ENCODE measurements at places on chromosomes 3 and 15. TPM values are rescaled to one million over a fixed set of nuclear protein-coding genes. Genes with fewer than 3 reads are reported as not detected.
A peak's percentile ranks its signal among the peaks of the same experiment; 100 is the strongest.

DNA sequence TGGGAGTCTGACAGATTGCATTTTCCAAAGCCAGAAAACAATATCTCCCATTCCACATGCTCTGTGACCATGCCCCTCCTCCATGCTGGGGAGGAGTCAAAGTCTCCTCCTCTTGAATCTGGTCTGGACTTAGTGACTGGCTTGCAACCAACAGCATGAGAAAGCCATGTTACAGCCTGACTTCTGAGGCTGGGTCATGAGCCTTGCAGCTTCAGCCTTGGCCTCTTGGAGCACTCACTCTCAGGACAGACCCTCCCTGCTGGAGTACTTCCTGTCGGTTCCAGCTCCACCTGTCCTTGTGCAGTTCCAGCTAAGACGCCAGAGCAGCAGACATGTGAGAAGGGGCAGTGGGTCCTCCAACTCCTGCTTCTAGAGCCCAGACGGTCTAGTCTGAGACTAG is 49.7 kb upstream of the RBSN start:
- no peaks in the 10 kb centered on the region for H3K4me1 ChIP-seq
- DNase-seq: no peak
- H3K27ac ChIP-seq: no peak overlapping the region
- H3K27me3 ChIP-seq: no peaks in the 10 kb centered on the region

GRCh38 chr3:123781138-123781537 is 103.0 kb downstream of the MYLK start:
- peaks cover 57% of the 10 kb centered on the region for H3K4me1 ChIP-seq
- peak overlapping the region; percentile 76 for H3K27ac ChIP-seq
- no peaks in the 10 kb centered on the region for H3K36me3 ChIP-seq

ADAMTS9 gene
- 56.7 TPM for total RNA-seq

GRCh38 chr15:38147246-38147645 is 105.4 kb upstream of the SPRED1 start:
- no peaks in the 10 kb centered on the region for H3K27me3 ChIP-seq
- H3K4me3 ChIP-seq: no peak overlapping the region
- no peak for DNase-seq
- no peaks in the 10 kb centered on the region for H3K36me3 ChIP-seq
- no peaks in the 10 kb centered on the region for H3K4me1 ChIP-seq
- H3K27ac ChIP-seq: no peak overlapping the region

- H3K4me3 ChIP-seq: no peak overlapping the region
- DNase-seq: no peak
- H3K27ac ChIP-seq: no peak overlapping the region
- peaks cover 17% of the 10 kb centered on the region for H3K4me1 ChIP-seq
These were observed 6.0 kb upstream of the TMEM87A start for GRCh38 chr15:42279234-42279723.

DNA sequence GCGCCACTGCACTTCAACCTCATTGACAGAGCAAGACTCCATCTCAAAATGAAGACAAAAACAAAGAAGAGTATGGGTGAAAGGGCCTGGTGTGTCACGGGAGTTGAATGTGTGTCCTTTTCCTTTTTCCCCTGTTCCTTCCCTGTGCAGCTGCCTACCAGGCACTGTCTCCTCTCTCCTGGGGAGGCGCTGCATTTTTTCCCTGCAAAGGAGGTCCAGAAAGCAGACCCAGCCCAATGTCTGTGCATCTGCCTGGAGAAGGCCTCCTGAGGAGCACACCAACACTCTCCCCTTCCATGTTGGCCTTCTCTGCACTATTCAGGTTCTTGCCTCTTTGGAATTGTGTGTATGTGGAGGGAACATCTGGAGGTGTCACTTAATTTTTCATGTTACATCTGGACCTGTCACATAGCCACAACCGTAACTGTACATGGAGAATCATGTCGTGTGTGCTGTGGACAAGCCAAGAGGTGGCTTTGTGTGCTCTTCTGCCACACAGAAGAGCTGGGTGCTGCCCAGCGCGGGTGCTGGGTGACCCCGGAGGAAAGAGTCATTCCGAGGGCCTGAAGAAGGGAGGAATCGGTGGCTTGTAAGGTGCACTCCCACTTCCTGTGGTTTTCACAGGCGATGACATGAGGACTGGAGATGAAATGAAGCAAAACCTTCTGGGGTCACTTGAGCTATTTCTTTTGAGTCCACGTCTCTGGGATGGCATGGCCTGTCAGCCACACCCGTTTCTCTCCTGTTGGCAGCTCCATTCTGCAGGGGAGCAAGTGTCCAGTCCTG is 46.5 kb upstream of the CGNL1 start:
- H3K36me3 ChIP-seq: no peaks in the 10 kb centered on the region
- no peak overlapping the region for H3K4me3 ChIP-seq
- peaks cover 4% of the 10 kb centered on the region for H3K4me1 ChIP-seq
- no peak overlapping the region for H3K27ac ChIP-seq
- no peak for DNase-seq

DISP2 gene
- total RNA-seq: 0.17 TPM

GRCh38 chr3:65619888-65620287 is 418.8 kb downstream of the MAGI1 start:
- DNase-seq: no peak
- H3K4me1 ChIP-seq: peaks cover 6% of the 10 kb centered on the region
- no peak overlapping the region for H3K27ac ChIP-seq
- no peaks in the 10 kb centered on the region for H3K27me3 ChIP-seq
- no peak overlapping the region for H3K4me3 ChIP-seq
- H3K36me3 ChIP-seq: no peaks in the 10 kb centered on the region

DNA sequence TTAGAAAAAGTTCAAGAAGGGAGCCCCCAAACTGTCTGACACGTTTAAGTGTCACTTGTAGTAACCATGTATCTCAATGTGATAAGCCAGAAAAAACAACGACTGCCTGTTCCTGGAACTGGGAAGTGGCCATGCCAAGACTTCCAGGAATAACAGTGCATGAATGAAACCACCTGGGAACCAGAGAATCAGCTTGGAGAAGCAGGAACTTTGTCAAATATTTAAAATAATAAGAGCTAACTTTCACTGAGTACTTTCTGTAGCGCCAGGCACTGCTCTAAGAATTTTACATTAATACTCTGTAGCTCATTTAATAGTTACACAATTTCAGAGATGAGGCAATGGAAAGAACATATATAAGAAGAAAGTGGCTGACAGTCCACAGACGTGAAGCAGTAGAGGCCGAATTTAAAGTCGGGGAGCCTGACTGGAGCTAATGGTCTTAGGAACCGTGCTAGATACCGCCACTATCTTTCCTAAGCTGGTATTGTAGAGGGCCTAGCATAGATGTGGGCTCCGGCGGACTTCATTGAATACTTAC is 876 bp downstream of the PLSCR1 start:
- H3K4me1 ChIP-seq: peaks cover 50% of the 10 kb centered on the region
- no peaks in the 10 kb centered on the region for H3K36me3 ChIP-seq
- H3K4me3 ChIP-seq: peak overlapping the region; percentile 82
- no peak for DNase-seq
- H3K27me3 ChIP-seq: no peaks in the 10 kb centered on the region

DNA sequence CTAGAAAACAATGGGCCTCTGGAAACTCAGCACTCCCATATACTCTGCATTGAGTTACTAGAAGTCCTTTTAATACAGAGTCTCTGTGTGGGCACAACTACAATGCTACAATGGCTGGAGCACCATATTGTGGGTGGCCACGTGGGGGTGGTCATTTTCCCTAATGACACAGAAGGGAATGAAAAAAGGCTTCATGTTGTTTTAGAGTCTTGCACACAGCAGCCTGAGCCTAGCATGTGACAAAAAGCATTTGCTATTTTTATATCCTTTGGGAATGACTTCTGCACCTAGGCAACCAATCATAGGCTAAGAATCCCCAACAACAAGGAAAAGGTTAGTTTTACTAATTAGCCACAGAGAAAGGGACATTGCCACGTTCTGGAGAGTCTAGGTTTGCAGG is 120.6 kb downstream of the PPM1L start:
- H3K4me3 ChIP-seq: no peak overlapping the region
- no peaks in the 10 kb centered on the region for H3K27me3 ChIP-seq
- H3K36me3 ChIP-seq: no peaks in the 10 kb centered on the region
- peaks cover 10% of the 10 kb centered on the region for H3K4me1 ChIP-seq
- no peak overlapping the region for H3K27ac ChIP-seq

GRCh38 chr15:56537881-56538280 is 72.9 kb upstream of the MNS1 start:
- H3K36me3 ChIP-seq: no peaks in the 10 kb centered on the region
- no peaks in the 10 kb centered on the region for H3K27me3 ChIP-seq
- no peaks in the 10 kb centered on the region for H3K4me1 ChIP-seq
- H3K4me3 ChIP-seq: no peak overlapping the region

MEIS2 gene
- 53.8 TPM for total RNA-seq

DPPA4 gene
- total RNA-seq: not detected

GRCh38 chr3:132911741-132912415 is 126.3 kb upstream of the TMEM108 start:
- DNase-seq: no peak
- no peaks in the 10 kb centered on the region for H3K27me3 ChIP-seq
- H3K36me3 ChIP-seq: no peaks in the 10 kb centered on the region
- no peak overlapping the region for H3K4me3 ChIP-seq

- peaks cover 24% of the 10 kb centered on the region for H3K4me1 ChIP-seq
- no peaks in the 10 kb centered on the region for H3K36me3 ChIP-seq
- DNase-seq: peak; percentile 66
- no peak overlapping the region for H3K27ac ChIP-seq
- H3K4me3 ChIP-seq: no peak overlapping the region
These were observed 2.9 kb downstream of the SCN5A start for GRCh38 chr3:38646630-38647029.

DNA sequence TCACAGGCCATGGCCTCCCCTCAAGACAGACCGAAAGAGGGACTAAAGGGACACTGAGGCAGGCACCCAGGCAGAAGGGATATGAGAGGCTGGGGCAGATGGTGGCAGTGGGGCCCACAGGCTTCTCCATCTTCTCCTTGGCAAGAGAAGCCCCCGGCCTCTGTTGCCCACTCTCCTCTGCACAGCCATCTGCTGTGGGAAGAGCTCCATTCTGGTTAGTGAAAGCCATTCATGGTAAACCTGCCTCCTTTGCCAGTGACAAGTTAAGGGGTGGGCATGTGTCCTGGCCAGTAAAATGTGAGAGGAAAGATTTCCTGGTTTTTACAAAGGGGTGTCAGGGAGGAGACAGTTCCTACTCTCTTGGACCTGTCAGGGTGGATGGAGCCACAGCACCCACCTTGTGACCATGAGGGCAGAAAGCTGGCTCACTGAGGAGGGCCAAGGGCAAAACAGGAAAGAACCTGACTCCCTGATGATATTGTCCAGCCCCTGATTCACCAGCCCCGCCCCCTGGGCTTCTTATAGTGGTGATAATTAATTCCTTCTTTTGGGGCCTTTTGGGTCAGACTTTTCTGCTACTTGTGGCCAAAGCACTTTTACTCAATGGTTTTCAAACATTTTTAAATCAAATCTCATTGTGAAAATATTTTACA is 130.4 kb upstream of the SMAD3 start:
- H3K4me3 ChIP-seq: no peak overlapping the region
- H3K27me3 ChIP-seq: no peaks in the 10 kb centered on the region
- H3K36me3 ChIP-seq: no peaks in the 10 kb centered on the region
- H3K27ac ChIP-seq: no peak overlapping the region

DNA sequence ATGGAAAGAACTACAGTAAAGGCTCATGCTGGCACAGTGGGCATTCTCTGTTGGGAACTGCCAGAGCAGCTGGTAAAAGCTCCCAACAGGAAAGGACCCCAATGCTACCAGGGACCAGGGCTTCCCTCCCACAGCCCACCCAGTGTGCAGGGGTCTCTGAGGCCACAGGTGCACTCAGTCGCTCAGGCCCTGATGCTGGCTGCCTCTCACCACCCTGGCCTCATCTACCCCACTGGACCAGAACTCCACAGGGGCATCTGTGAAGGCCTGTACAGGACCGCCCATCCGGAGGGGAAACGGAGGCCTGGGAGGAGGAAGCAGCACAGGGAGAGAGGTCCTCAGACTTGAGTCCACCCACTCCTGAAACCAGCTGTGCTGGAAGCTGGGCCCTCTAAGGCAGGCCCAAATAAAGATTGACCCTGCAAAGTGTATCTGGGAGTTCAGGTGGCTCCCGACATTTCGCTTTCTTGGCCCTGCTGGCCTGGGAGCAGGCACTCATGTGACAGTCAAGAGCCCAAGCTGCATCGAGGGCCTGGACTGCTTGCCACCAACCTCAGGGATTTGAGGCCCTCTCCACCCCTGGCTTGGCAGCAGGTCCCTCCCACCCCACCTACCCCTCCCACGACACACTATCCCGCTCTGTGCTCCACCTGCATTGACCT is 12.7 kb downstream of the KLF15 start:
- peaks cover 53% of the 10 kb centered on the region for H3K36me3 ChIP-seq
- no peak overlapping the region for H3K27ac ChIP-seq
- no peak for DNase-seq
- H3K4me1 ChIP-seq: peaks cover 71% of the 10 kb centered on the region
- H3K27me3 ChIP-seq: no peaks in the 10 kb centered on the region

DNA sequence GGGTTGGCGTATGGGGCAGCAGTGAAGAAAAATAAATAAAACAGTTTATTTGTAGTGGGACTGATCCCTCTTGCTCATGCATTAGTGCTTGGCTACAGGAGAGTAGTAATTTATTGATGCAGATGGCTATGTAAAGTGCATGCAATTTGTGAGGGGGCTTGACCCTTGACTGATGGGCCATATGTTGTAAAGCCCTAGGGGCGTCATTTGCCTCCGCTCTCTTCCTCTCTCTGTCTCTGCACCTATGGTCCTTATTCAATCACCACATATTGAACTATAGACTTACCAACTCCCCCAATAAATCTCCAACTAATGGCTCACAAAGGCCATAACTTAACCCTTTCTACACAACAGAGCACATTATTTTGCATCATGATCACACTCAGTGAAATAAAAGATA is 227.7 kb downstream of the ROBO2 start:
- H3K27me3 ChIP-seq: no peaks in the 10 kb centered on the region
- H3K4me3 ChIP-seq: no peak overlapping the region
- no peak for DNase-seq
- no peaks in the 10 kb centered on the region for H3K36me3 ChIP-seq
- H3K27ac ChIP-seq: no peak overlapping the region
- no peaks in the 10 kb centered on the region for H3K4me1 ChIP-seq

GRCh38 chr15:61906961-61907752 is 153.1 kb downstream of the VPS13C start:
- no peaks in the 10 kb centered on the region for H3K4me1 ChIP-seq
- peaks cover 18% of the 10 kb centered on the region for H3K36me3 ChIP-seq
- no peak for DNase-seq

DNA sequence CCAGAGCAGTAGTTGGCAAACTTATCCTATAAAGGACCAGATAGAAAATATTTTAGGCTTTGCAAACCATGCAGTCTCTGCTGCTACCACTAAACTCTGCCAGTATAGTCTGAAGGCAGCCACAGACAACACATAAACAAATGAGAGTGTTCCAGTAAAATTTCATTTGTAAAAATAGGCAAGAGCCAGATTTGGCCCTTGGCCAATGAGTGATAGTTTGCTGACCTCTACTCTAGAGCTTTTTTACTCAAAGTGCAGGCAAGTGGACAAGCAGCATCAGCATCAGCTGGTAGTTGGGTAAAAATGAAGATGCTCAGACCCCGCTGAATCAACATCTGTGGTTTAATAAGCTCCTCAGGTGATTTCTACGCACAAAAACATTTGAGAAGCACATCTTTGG is 269.8 kb downstream of the NTRK3 start:
- no peak for DNase-seq
- no peaks in the 10 kb centered on the region for H3K27me3 ChIP-seq
- peaks cover 6% of the 10 kb centered on the region for H3K4me1 ChIP-seq
- H3K4me3 ChIP-seq: no peak overlapping the region

GRCh38 chr3:70743754-70744153 is 431.3 kb upstream of the MDFIC2 start:
- no peaks in the 10 kb centered on the region for H3K4me1 ChIP-seq
- H3K27ac ChIP-seq: no peak overlapping the region
- no peaks in the 10 kb centered on the region for H3K36me3 ChIP-seq

LRRC34 gene
- 2.1 TPM for total RNA-seq

GRCh38 chr3:57141719-57142410 is 23.3 kb downstream of the IL17RD start:
- no peaks in the 10 kb centered on the region for H3K4me1 ChIP-seq
- no peak for DNase-seq
- peak overlapping the region; percentile 30 for H3K4me3 ChIP-seq
- H3K27ac ChIP-seq: peak overlapping the region; percentile 20
- no peaks in the 10 kb centered on the region for H3K27me3 ChIP-seq

Measured in esophagus muscularis mucosa (tissue), 4 donors.